Fibroblast of skin of right biceps (primary cell): ENCODE measurements at places on chromosomes 3 and 15.

DNA sequence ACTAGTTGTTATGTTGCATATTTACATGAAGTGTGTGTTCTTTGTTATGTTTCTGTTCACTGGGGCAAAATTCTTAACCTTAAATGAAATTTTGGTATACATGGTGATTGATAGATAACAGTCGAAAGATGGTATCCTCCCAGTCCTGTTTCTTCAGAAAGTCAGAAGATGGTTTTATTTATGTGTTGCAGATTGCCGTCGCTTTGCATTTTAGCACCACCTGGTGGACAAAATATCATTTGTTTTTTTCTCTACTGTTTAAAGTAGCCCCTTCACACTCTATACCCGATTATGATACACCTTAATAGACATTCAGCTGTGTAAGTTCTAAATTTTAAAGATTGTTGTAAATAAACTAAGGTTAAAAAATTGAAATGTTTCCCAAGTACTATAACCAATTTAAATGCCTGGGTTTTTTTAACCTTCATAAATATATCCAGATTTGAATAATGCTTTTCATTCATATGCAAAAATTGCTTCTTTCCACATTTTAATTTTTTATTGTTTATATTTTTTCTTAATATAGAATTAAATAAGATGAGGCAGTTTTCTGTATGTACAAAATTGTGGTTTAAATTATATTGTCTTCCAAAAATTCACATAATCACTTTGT, 152.2 kb downstream of the ALCAM start:
- peak; percentile 64 for DNase-seq

DNA sequence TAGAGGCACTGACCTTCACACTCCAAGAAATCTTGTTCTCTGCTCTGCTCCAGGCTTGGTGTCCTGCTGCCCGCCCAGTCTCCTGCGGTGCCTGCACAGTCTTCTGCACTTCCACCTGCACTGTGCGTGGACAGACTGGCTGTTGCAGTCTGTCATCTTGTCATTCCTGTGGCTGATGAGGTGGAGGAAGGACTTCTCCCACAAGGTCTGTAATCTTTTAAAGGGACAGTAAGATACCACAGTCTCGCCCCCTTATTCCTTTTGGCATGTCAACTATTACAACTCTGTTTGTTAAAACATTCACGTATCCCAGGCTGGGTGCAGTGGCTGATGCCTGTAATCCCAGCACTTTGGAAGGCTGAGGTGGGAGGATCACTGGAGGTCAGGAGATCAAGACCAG, 54.1 kb upstream of the IGF2BP2 start:
- DNase-seq, result no peak

DNA sequence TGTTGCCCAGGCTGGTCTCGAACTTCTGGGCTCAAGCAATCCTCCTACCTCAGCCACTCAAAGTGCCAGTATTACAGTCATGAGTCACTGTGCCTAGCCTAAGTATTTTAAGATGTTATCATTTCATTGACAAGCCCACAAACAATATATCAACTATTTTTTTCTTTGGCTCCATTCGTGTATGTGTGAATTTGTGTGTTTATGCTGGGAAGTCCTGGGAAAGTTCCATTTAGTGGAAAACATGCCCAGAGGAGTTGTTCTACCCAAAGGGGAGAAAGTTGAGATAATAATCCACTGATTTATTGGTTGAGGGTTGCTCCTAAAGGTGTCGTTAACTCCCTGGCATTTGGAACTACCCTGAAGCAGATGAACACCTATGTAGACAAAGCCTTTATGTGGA, 58.8 kb downstream of the KIF9 start:
- no peak for DNase-seq

DNA sequence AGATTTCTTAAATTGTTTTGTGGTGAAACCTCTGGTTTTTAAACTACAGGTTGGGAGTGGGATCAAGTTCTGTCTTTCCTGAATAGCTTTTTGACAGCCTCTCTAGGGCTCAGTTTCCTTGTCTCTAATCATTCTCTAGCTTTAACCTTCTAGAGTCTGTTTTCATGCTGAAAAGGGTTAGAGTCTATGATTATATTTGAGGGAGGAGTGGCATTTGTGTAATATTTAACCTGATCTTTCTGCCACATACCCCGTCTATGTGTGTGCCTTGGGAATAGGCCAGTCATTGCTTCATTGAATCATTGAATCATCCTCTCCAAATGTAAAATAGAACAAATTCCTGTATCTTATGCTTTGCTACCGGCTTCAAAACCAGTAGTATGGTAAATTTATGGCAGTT, 204.9 kb downstream of the KLHL25 start:
- DNase-seq, result peak; percentile 47

- peak; percentile 71 for DNase-seq
Measured at GRCh38 chr3:44993471-44994205, 17.6 kb downstream of the EXOSC7 start.

DNA sequence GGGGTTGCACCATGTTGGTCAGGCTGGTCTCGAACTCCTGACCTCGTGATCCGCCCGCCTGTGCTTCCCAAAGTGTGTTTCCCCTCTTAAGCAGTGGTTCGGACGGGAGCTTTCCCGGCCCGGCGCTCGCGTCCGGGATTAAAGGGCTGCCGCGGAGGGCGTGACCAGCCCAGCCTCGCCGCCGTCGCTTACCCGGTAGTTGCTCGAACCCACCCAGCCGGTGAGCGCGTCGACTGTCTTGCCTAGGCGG, 513 bp downstream of the CLASP2 start:
- peak; percentile 66 for DNase-seq

DNA sequence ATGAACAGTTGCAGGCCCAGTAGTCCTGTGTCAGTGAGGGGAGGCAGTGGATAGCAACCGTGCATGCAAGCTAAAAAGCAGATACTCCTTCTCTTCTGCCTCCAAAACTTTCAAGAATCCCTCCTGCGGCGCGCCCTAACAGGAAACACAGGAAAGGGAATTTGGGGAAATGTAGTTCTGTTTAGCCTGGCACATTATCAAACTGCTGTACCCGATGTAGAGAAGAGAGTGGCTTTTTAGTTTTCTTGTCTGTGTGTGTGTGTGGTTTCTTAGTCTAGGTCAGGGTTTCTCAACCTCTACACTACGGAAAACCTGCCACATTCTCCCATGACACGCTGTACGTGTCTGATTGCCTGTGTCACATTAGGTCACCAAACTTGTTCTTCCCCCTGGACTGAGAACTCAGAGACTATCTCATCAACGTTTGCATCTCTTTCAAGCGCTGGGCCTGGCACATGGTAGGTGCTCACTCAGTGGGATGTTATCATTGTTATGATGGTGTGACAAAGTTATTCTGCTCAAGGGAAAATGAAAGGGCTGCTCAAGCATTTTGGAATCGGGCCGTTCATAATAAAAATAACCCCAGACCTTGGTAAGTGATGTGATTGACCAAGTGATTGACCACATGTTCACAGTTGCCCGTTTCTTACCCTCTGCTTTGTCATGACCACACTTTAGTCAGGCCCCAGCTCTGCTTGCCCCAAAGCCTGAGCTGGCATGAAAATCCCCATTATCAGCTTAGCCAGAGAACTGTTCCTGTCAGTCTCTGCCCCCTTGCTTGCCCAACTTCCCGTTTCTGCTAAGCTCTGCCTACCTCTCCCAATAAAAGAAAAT, 33.2 kb downstream of the TM4SF4 start:
- DNase-seq, result peak; percentile 30

- no peak for DNase-seq
Measured at GRCh38 chr15:36763685-36764084, 184.3 kb downstream of the CDIN1 start.

GRCh38 chr3:126433496-126434263, 39.0 kb downstream of the CFAP100 start:
- DNase-seq, result no peak

GRCh38 chr3:33991673-33992072, 193.2 kb downstream of the PDCD6IP start:
- DNase-seq, result peak; percentile 29

- peak; percentile 73 for DNase-seq
Measured at GRCh38 chr3:104909198-104909597, 457.5 kb upstream of the ALCAM start.

DNA sequence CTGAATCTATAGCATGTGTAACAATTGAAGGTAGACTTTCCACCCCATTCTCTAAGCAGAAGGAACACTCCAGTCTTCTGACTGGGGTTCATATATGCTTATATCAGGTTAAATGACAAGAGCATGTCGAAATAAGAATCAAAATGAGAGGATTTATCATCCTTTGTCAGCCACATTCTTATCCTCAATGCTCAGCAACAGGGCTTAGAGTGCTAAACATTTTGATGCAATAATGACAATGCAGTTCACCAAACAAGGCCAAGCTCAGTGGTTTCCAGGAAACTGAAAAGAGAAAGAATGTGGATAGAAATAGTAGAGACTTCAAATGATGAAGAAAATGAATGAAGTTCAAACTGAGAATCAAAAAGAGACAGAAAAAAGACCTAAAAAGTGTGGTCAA, 78.0 kb downstream of the FSIP1 start:
- DNase-seq, result peak; percentile 72

DNA sequence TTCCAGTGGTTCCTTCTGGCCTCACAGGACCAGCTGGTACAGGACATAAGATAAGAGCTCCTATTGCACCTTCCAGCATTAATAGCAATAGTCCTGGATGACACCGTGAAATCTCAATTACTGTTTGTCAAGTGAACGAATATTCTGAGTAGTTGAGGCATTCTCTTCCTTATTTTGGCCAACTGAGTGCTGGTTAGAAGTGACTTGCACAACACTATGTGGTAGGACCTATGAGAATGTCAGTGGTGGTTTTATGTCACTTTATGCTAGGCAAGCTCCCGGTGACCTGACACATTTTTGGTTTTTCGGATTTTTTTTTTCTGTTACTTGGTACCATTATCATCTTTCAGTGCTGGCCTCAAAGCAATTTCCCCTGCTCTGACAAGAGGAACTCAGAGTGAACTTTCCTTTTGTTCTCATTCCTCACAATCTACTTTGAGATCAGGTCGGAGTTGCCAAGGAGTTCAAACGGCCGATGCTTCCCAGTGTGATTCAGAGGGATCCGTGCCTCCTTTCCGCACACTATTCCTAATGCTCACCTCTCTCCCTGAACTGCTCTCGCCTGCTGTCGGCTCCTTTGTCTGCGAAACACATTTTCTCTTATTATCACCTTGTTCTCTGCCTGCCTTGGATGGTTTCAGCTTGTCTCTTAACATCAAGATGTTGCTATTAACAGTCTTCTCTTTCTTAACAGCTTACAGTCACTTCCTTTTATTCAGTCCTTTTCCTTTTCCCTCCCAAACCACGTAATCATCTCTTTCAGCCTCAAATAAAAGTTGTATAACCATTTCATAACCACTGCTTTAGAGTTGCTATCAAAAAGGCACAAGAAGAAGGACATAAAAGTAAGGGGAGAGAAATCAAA, 35.8 kb downstream of the QTRT2 start:
- peak; percentile 23 for DNase-seq
